ENCODE measurements at places on chromosomes 1 and 21.

- no peaks in the 10 kb centered on the region for H3K4me1 ChIP-seq
- no peak for DNase-seq
- H3K27me3 ChIP-seq = no peaks in the 10 kb centered on the region
- H3K27ac ChIP-seq = no peak overlapping the region
These were observed 438.8 kb upstream of the OLFM3 start for GRCh38 chr1:102435483-102435882.

GRCh38 chr1:37945743-37946702, 830 bp downstream of the INPP5B start:
- H3K27me3 ChIP-seq = no peaks in the 10 kb centered on the region
- H3K4me3 ChIP-seq = peak overlapping the region; percentile 89
- peak overlapping the region; percentile 97 for H3K27ac ChIP-seq

DNA sequence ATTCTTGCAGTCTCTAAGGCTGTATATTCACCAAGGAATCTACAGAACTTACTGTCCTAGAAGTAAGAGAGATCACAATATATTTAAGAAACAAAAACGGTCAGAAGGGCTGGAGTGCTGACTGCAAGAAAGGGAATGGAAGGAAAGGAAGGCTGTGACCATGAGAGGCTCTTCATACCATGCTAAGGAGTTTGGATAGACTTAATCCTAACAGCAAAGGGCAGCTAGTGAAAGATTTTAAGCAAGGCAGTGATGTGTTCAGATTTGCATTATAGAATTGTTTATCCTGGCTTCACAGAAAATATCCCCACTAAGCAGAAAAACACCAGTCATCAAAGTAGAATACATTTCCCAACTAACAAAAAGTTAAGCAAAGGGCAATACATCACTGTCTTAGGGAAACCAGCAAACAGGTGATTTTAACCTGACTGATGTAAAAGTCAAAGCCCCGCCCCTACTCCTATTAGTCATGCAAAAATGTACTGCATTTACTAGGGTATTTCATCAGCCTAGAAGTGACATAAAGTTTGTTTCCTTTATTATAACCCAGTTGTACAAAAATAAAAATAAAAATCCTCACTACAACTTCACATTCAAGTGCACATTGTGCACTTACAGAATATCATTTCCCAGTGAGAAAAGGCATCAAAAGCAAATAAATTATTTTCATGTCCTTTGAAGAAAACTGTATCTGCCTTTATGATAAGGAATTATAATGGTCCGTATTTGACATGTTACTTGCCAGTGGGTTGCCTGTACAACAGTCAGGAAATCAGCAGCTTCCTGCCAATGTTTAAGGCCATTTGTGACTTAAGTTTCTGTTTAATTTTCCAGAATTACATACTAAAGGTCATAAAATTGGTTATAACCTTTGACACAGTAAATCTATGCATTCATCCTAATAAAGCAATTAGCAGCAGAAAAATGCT, 17.2 kb downstream of the JAK1 start:
- peaks cover 62% of the 10 kb centered on the region for H3K4me1 ChIP-seq
- DNase-seq = peak; percentile 52
- H3K36me3 ChIP-seq = peaks cover 10% of the 10 kb centered on the region
- no peak overlapping the region for H3K4me3 ChIP-seq
- H3K27ac ChIP-seq = peak overlapping the region; percentile 73

- no peaks in the 10 kb centered on the region for H3K27me3 ChIP-seq
- no peak for DNase-seq
- no peaks in the 10 kb centered on the region for H3K4me1 ChIP-seq
- H3K4me3 ChIP-seq = no peak overlapping the region
- H3K36me3 ChIP-seq = no peaks in the 10 kb centered on the region
These were observed 491.6 kb upstream of the C1orf87 start for GRCh38 chr1:60564916-60565750.

GRCh38 chr1:206684003-206684402, 702 bp upstream of the MAPKAPK2 start:
- peaks cover 4% of the 10 kb centered on the region for H3K36me3 ChIP-seq
- no peak overlapping the region for H3K4me3 ChIP-seq
- peaks cover 42% of the 10 kb centered on the region for H3K4me1 ChIP-seq
- H3K27me3 ChIP-seq = peaks cover 10% of the 10 kb centered on the region
- H3K27ac ChIP-seq = no peak overlapping the region
- DNase-seq = no peak

- no peak overlapping the region for H3K27ac ChIP-seq
- no peak for DNase-seq
- no peaks in the 10 kb centered on the region for H3K4me1 ChIP-seq
These were observed 92.5 kb downstream of the WDR64 start for GRCh38 chr1:241744591-241744990.

GRCh38 chr1:106459418-106459817, 597.1 kb upstream of the PRMT6 start:
- no peaks in the 10 kb centered on the region for H3K36me3 ChIP-seq
- no peaks in the 10 kb centered on the region for H3K4me1 ChIP-seq
- no peak for DNase-seq
- no peaks in the 10 kb centered on the region for H3K27me3 ChIP-seq
- no peak overlapping the region for H3K4me3 ChIP-seq

- no peaks in the 10 kb centered on the region for H3K36me3 ChIP-seq
- H3K27ac ChIP-seq = no peak overlapping the region
- no peak overlapping the region for H3K4me3 ChIP-seq
- peaks cover 21% of the 10 kb centered on the region for H3K4me1 ChIP-seq
- H3K27me3 ChIP-seq = peaks cover 8% of the 10 kb centered on the region
- DNase-seq = no peak
These were observed 44.9 kb downstream of the SYT6 start for GRCh38 chr1:114108751-114109255.

DNA sequence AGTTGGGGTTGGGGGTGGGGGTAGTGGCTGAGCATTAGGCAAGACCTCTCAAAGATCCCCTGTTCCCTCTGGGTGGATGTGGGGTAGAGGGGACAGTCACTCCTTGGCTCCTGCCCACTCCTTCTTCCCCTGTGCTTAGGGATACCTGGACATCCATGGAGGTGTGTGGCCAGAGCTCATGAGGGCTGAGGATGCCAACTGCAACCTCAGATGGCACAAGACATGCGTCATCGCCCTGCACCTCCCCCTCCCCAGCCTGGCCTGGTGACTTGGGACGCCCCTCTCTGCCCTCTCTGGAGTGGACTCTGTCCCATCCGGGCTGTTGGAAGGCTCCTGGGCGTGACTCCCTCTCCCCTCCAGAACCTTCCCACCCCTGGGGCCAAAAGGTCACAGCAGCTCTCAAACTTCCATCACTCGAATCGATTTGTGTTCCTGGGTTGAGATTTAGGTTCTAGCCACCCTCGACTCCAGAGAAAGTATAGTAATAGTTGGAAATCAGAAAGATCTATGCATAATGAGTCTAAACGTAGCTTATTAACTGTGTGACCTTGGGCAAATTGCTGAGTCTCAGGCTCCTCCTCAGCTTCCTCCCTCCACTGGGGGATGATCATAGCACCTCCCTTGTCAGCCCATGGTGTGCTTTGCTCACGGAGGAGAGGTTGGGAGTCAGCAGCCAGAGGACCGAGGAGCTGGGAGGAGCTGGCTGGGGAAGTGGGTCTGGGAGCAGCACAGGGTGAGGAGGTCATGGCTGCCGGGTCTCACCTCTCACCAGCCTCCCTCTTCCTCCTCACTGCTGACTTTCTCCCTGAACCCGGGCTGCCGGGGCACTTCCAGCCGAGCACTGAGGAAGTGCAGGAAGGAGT, 2.2 kb upstream of the PTPN7 start:
- DNase-seq = peak; percentile 65
- H3K27me3 ChIP-seq = no peaks in the 10 kb centered on the region
- peak overlapping the region; percentile 99 for H3K27ac ChIP-seq
- H3K4me3 ChIP-seq = peak overlapping the region; percentile 98
- H3K4me1 ChIP-seq = peaks cover 72% of the 10 kb centered on the region
- peaks cover 18% of the 10 kb centered on the region for H3K36me3 ChIP-seq

GRCh38 chr1:226579781-226580323, 31.3 kb downstream of the STUM start:
- no peaks in the 10 kb centered on the region for H3K4me1 ChIP-seq
- no peak for DNase-seq
- no peak overlapping the region for H3K27ac ChIP-seq
- H3K4me3 ChIP-seq = no peak overlapping the region

DNA sequence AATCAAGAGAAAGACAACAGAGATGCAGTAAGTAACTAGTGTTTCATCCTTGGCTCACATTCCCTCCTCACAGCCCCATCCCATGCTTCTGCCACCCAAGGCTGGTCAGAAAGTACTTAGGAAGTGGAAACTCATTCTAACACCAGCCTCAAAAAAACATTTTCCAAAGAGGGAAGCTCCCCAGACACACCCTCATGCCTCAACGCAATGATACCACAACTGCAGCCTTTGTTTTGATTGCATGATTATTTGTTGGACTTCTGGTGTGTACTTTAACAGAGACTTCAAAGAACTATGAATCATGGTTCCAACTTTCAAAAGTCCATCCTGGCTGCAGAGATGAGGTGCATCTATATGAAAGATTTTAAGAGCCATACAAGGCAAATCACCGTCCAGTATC, 45.2 kb upstream of the KCNA3 start:
- H3K4me3 ChIP-seq = no peak overlapping the region
- H3K27ac ChIP-seq = no peak overlapping the region
- peaks cover 5% of the 10 kb centered on the region for H3K4me1 ChIP-seq
- H3K36me3 ChIP-seq = no peaks in the 10 kb centered on the region
- no peak for DNase-seq

- H3K4me1 ChIP-seq = no peaks in the 10 kb centered on the region
- no peak overlapping the region for H3K27ac ChIP-seq
- H3K4me3 ChIP-seq = no peak overlapping the region
- H3K36me3 ChIP-seq = no peaks in the 10 kb centered on the region
- H3K27me3 ChIP-seq = no peaks in the 10 kb centered on the region
These were observed 505.8 kb downstream of the SMYD3 start for GRCh38 chr1:246001142-246001836.

- no peak overlapping the region for H3K27ac ChIP-seq
- H3K27me3 ChIP-seq = peaks cover 3% of the 10 kb centered on the region
- H3K4me3 ChIP-seq = no peak overlapping the region
- no peaks in the 10 kb centered on the region for H3K4me1 ChIP-seq
- peak; percentile 49 for DNase-seq
These were observed 88.6 kb downstream of the NUF2 start for GRCh38 chr1:163410073-163410999.

DNA sequence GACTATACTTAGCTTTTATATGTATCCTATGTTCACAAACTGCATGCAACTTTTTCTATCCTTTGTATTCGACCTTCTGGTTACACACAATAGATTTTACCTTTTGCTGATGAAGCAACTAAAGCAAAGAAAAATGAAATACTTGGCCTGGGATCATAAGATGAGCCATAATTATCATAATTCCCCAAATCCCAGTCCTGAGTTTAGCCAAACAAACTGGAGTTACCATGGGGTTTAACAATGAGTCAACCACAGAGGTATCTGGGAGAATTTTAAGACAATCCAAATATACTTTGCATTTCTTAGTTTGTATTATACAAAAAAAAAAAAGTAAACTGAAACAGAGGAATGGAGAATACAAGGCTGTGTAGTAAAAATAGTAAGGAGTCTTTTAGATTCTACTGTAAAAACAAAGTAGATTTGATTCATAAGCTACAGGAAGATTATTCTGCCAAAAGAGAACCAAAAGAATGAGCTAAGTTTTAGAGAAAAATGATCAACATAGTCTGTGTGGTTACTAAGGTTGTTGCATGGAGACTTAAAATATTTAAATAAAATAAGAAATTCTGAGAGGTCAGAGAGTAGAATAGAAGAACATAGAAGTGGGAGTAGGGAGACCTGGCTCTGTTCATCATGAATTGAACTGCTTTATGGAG, 60.4 kb upstream of the GORAB start:
- no peaks in the 10 kb centered on the region for H3K4me1 ChIP-seq
- no peaks in the 10 kb centered on the region for H3K36me3 ChIP-seq

DNA sequence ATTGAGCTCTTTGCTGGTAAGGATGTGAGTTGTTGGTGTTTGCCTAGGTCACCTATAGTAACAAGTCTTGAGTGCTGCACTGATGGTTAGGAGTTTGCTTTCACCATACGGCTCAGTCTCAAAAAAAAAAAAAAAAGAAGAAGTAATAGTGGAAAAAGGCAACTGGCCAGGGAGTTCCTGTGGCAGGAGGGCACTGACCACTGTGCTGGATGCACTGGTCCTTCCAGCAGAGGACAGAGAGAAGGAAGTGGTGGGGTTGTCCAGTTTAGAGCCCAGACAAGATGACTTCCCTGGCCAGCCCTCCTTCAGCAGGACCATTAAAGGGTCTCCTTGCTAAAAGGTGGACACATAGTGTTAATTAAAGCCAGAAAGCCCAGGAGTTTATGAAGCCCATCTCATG, 11.9 kb upstream of the PTCH2 start:
- H3K4me1 ChIP-seq = no peaks in the 10 kb centered on the region
- H3K36me3 ChIP-seq = peaks cover 12% of the 10 kb centered on the region
- H3K27ac ChIP-seq = no peak overlapping the region
- no peak for DNase-seq

DNA sequence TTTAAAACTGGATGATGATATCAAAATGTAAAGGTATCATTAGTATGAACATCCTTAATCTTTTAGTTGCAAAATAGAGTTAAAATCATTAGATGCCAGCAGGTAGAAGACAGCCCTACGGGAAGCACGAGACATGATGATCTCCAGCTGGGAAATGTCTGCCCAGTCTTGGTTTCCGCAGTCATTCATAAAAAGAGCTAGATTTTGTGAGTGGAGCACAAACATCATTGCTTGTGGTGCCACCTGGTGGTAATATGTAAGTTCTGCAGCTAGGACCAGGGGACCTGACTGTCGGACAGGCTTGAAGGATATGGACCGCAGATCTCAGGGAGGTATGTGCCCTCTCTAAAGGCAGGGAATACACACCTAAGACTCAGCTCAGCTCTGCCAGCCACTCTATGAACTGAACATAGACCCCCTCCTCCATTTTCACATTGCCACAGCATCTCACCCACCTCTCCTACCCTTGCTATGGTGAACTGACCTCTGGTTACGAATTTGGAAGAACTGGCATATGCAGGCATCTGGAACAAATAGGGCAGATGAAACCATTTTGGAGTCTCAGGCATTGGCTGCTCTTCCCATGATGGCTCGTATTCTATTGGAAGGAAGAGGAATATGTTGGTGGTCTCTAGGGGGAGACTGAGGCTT, 9.2 kb downstream of the FCMR start:
- peak; percentile 79 for DNase-seq
- peaks cover 9% of the 10 kb centered on the region for H3K36me3 ChIP-seq
- no peak overlapping the region for H3K4me3 ChIP-seq
- no peak overlapping the region for H3K27ac ChIP-seq

- no peaks in the 10 kb centered on the region for H3K36me3 ChIP-seq
- DNase-seq = no peak
- no peaks in the 10 kb centered on the region for H3K4me1 ChIP-seq
These were observed 63.1 kb upstream of the GCLM start for GRCh38 chr1:93972341-93972740.

GRCh38 chr1:117605164-117605773, 579 bp upstream of the TENT5C start:
- H3K4me1 ChIP-seq = peaks cover 39% of the 10 kb centered on the region
- H3K4me3 ChIP-seq = peak overlapping the region; percentile 100
- H3K27ac ChIP-seq = peak overlapping the region; percentile 83
- H3K36me3 ChIP-seq = peaks cover 32% of the 10 kb centered on the region
- H3K27me3 ChIP-seq = peaks cover 21% of the 10 kb centered on the region
- no peak for DNase-seq

- peak overlapping the region; percentile 75 for H3K4me3 ChIP-seq
- H3K36me3 ChIP-seq = no peaks in the 10 kb centered on the region
- peaks cover 51% of the 10 kb centered on the region for H3K4me1 ChIP-seq
- peak; percentile 95 for DNase-seq
- no peaks in the 10 kb centered on the region for H3K27me3 ChIP-seq
- peak overlapping the region; percentile 100 for H3K27ac ChIP-seq
These were observed 12.3 kb downstream of the IFI6 start for GRCh38 chr1:27659497-27660299.
